ENCODE measurements at places on chromosomes 13 and 19.

DNA sequence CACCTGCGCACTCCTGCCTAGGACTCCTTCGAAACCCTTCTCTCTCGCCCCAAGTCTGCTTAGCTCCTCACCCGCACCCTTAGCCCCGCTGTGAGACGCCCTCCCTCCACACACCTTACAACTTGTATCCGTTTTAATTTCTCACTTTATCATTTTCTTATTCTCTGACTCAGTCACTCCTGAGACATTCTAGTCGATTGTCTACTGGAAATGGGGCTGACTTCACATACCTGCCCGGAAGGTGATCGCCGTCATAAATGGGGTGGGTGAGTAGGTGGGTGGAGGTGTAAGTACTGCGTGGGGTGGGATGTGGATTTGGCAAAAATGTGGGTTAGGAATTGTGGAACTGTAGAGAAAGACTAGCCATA is 714 bp downstream of the NDFIP2 start:
- DNase-seq = peak; percentile 10

DNA sequence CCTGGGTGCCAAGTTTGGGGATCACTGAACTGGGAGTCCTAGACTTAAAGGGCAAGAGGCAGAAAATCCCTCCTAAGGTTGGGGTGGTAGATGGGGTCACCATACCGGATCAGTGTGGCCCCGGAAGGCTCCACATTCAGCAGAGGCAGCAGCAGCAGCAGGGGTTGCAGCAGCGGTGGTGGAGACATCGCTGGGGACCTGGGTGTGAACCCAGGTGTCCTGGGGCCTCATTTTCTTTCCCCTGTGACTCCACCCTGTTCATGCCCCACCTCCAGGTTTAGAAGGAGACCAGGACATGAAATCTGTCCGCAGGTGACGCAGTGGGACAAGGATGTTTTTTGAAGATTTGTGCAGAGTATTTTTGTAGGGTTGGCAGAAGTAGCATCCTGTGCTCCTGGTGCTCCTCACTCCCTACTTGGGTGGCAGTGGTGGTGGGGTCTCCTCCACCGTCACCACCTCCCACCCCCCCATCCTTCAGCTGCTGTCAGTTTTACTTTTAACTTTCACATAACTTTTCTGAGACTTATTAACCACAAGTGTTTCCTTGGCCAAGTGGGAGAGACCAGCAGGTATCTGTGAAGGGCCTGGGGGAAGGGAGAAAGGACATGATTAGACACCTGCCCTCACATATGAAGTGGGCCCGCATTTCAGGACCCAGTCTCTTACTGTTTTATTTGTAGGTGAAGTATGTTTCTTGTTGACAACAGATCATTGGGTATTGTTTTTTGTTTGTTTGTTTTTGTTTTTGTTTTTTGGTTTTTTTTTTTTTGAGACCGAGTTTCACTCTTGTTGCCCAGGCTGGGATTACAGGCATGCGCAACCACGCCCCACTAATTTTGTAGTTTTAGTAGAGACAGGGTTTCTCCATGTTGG is at the start of gene NAPSA:
TSS of gene NAPSA (minus strand) at position 206 of the 873 bp plus-strand sequence. CDS start at position 188, 18 bp downstream.
- no peak for DNase-seq

- DNase-seq = no peak
Measured at GRCh38 chr13:70394031-70394548, 285.8 kb upstream of the KLHL1 start.

- DNase-seq = no peak
Measured at GRCh38 chr19:7953060-7953459, 9.6 kb upstream of the TIMM44 start.

DNA sequence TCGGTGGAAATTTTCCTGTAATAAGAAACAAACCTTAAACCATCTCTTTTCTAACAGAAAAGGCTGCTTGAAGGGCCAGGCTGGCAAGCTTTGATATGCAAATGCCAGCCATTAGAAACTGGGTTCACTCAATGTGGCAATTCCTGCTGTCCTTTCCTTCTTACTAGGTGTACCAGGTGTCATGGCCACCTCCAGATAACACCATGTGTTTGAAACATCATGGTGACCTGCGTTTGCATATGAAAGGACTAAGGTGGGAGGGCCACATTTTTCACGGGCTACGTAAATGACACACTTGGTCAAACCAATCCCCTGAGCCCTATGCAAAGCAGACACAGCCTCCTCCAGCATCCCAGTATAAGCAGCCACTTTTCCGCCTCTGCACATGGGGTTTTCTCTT is 789.1 kb upstream of the SLITRK5 start:
- no peak for DNase-seq

GRCh38 chr19:47284324-47284899 is 9.7 kb downstream of the INAFM1 start:
- no peak for DNase-seq

- no peak for DNase-seq
Measured at GRCh38 chr19:33005440-33005839, 33.4 kb downstream of the FAAP24 start.

DNA sequence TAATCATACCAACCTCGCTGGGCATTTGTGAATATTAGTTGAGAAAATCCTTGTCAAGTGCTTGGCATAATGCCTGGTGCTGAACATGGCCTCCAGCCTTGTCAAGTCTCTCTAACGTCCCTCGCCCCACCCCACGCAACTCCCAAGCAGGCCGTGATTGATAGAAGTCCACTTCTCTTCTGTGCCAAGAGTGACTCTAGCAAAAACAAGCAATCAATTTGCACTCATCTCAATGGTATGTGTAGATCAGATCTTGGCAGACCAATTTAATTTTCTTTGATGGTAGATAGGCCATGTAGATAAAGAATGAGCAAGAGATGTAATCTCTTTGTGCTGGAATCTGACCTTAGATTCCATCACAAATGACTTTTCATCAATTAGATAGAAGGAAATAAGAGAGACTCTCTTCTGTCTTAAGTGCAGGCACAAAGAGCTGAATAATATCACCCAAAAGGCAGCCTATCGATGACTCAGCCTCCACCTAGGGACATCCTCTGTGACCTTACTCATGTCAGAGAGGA is 31.0 kb upstream of the KATNAL1 start:
- no peak for DNase-seq

GRCh38 chr19:13583114-13583513 is 76.8 kb upstream of the CACNA1A start:
- DNase-seq = no peak

DNA sequence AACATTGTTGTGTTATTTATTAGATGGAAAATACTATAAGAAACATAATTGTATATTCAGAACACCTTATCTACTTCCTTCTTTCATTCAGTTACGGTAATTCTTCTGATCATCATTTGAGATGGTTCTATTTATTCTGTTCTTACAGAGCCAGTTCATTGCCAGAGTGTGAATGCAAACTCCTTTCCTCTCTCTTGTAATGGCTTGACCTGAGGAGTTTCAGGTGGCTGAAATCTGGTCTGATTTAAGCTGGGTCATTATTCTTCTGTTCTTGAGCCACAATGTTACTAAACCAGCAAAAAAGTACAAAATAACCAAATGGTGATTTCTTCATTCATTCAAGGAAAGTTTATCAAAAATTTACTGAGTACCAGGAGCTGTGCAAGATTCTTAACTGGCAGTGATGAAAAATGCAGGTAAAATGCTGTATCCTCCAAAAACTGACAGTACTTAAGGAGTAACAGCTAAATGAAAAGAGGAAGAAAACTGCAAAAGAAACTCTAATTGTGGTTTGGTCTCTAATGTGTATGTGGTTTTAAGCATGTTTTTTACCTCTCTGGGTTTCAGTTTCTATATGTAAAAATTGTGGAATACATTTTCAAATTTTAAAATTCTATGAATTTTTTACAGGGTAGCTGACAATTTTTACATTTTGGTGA is 182.4 kb upstream of the UFM1 start:
- DNase-seq = no peak

DNA sequence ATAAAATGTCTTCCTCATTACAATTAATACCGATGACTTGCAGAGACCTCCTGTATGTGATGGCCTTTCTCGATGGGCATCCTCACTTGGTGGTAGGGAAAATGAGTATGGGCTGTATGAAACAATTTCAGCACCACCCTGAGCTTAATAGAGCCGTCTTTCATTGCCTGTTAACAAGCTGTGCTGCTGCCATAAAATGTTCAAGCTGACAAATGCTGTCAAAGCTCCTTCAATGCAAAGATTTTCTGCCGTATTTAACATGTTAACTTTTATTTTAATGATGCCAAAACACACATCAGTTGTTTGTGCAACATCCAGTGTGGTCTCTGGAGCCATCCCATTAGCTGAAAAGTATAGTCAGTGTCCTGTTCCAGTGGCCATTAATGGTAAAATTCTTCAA is 110.1 kb downstream of the GPC6 start:
- no peak for DNase-seq
